ENCODE measurements at places on chromosomes 3 and 15.

GRCh38 chr3:144692488-144692887, 720.9 kb downstream of the DIPK2A start:
- no peak for DNase-seq

DNA sequence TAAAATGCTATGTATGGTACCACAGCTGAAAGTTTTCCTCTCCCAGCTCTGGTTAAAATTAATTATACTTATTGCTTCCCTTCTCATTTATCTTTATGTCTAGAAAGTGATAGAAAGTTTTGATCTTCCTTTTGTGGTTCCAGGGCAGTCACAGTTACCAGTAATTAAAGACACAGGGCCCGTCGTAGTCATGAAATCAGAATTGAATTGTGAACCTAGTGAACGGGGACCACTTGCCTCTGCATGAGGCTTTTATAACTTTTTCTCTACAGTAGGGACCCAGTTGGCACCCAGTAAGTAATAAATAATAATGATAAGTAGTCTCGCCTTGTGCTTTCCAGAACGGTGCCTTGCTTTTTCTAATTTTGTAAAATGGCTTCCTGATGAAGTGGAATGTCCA, 231.7 kb upstream of the SATB1 start:
- DNase-seq = no peak

DNA sequence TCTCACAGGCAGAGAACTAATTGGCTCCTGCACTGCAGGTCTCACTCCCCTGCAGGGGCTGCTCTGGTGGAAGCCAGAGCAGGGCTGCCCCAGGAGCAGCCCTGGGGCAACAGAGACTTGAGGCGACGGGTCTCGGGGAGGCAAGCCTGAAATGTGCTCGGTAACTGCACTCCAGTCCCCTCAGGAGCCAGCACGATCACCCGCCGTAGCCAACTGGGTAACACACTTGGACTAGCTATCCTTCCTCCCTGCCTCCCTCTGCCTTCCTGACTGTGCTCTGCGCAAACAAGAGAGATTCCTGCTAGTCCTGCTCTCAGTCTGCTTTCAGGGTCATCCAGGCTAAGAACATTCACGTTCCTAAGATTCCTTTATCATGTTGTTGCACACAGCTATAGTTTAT, 140.7 kb upstream of the NSMCE3 start:
- no peak for DNase-seq

DNA sequence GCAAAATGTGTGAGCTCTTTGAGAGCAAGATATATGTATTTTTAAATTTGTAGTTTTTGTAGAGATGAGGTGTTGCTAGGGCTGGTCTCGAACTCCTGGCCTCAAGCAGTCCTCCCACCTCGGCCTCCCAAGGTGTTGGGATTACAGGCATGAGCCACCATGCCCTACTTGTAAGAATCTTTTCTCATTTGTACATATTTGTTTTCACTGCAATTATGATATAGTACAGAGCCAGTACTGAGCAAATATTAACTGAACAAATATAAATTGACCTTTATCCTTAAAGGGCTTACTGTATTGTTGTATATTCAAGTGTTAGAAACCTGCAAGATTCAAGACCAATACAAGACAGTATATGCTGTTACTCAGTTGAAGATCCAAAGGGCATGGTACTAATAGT, 53.4 kb downstream of the GTF2E1 start:
- no peak for DNase-seq

DNA sequence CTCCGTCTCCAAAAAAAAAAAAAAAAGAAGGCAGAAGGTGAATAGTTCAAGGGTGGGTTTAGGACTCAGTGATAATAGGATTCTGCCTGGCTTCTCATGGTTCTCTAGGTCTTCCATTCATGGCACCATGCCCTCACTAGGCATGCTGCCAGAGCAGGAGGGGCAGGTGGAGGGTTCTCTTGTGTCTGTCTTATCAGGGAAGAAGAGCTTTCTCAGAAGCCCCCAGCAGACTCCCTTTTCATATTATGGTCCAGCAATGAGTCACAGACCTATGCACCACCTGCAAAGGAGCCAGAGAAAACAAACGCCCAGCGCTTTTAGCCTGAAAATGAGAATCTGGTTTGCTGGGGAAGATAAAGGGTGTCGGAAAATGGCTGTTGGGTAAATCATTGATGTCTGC, 3.0 kb downstream of the CCR2 start:
- DNase-seq = no peak

GRCh38 chr3:55166576-55167555, 239.0 kb upstream of the LRTM1 start:
- no peak for DNase-seq

- DNase-seq = no peak
These were observed 30.0 kb downstream of the ST6GAL1 start for GRCh38 chr3:186960347-186960746.

- no peak for DNase-seq
These were observed 51.7 kb downstream of the RASGRP1 start for GRCh38 chr15:38512901-38513300.

DNA sequence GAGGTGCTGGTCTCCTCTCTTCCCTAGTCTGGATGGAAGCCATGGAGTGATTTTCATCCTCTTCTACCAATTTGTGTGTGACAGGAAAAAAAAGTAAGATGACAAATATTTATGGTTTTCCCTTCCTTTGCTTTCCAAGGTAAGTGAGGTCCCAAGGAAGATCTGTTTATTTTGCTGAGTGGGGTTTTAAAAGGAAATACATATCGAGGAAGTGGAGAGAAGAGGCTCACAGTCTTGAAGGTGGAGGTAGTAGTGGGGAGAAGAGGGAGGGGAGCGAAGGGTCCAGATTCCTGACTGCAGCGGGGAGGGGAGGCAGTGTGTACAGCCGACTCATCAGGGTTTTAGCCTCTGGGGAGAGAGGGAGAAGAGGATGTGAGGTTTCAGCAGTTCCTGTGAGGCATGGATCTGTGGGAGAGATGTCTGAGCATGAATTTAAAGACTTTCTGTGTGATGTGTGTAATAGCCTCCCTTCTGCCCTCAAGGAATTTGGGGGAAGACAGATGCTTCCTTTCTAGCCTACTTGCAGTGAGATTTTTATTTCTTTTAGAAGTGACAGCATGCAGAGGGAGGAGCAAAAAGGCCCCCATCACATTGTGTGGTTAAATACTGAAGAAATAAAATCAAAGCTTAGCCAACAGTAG, 272.4 kb downstream of the THRB start:
- no peak for DNase-seq

GRCh38 chr3:16490062-16490619, 23.4 kb downstream of the RFTN1 start:
- no peak for DNase-seq

DNA sequence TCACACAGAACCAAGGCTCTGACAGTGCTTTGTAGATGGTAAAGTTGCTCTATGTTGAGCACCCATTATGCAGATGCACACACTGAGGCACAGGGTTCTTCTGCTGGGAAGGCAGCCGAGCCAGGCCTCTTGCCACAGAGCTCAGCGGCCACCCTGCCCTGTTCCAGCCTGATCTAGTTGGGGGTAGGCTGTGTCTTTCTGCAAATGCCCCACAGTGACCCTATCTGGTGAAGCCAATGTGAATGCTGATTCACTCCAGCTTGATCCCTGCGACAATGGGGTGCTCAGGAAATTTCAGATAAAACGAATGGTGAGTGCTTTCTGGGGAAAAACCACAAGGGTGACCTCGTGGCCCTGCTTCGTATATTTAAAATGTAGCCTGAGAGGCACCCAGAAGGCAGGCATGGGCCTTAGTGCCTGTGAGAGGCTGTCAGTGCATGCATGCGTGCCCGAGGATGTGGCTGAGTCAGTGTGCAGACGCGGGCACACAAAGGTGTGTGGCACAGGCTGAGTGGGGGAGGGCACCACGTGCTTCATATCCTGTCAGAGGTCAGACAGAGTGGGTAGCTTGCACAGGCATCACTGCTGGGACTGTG, 85.7 kb downstream of the ATP2B2 start:
- DNase-seq = no peak

DNA sequence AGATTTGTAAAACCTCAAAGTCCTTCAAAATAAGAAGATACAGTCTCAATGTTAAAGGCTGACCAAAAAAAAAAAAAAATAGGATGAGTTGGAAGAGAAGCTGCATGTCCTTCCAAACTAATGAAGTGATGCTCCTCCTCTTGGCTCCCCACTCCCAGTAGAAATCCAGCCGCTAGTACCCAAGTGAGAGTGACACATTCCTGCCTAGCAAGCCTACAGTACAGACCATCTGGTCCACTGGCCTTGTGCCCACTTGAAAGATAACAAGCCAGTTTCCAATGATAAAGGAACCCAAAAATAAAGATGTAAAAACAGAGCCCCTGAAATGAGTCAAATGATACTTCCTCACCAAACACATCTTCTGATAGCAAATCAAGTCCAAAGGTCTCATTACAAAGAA, 258.7 kb upstream of the NSMCE3 start:
- no peak for DNase-seq

DNA sequence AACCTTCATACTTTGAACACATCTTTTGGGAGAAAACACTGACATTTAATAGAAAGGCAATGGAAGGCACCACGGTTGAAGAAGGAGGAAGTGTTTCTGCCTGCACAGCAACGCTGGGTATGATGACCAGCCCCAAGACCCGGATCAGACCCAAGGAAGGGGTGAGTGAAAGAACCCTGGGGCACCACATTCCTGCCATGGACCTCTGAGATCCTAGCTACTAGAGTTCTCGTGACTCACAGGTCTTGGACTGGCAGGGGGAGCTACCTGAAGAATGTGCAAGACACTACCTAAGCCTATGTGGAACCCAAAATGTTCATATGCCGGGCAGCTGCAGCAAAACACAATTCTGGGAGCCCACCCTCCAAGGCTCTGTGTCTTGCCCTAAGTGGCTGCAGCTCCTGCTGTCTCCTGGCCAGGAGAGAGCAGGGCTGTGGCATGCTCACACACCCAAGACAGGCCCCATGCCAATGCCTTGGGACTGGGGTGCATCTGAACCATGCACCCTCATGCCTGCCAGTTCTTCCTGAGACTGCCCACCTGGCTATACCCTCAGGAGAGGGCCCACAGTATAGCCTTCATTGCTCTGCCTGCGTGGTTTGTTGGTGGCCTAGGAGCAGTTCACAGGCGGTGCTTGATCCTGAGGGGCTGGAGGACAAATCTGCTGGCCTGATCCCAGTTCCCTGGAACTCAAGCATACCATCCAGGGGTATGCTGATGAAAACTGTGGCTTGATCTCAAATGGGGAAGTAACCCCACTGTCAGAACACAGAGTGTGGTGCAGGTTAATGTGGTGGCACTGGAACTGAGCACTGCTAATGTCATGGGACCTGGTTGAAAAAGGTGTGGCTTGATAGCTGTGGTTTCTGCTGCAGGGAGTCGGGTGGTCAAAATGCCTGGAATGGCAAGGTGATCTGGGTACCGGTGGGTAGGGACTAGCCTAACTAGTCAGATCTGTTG, 353.3 kb upstream of the ARHGEF26 start:
- DNase-seq = no peak

DNA sequence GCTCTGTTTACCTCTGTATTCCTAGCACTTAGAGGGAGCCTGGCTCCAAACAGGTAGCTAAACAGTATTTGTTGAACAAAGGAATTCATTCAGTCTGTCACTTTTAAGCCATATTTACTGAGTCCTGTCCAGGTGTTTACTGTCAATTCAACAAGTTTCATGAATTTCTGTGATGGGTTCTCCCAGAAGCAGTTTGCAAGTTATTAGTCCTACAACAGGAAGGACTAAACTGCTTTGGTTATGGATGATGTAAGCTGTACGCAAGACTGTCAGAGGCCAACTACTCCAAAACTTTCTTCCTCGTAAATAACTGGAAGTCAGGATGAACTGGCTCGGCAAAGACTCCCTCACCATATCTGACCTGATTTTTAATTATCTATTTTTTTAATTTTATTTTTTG, 25.1 kb downstream of the STIMATE start:
- DNase-seq = no peak

DNA sequence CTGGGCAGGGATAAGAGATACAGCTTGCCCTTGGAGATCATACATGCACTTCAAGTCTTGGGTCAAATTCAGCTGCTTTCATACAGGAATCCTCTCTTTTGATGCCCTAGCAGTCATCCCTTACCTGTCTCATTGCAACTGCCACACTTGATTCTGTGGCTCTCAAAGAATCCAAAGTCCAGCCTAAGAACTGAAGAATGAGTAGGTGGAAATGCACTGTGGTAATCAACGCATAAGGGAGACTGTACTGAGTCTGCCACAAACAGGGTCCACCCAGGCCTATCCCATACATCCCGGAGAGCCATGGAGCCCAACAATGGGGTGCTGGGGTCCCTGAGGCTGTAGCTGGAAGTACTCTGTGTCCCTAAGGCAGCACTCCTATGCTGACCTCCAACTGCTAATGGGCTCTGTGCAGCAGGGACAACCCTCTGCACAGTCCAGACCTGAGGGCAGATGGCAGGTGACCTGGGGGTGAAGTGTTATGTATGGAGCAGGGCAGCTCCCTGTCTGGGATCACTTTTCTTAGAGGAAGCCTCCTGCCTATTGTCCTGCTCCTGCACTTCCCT, 1.7 kb upstream of the VPS18 start:
- no peak for DNase-seq

DNA sequence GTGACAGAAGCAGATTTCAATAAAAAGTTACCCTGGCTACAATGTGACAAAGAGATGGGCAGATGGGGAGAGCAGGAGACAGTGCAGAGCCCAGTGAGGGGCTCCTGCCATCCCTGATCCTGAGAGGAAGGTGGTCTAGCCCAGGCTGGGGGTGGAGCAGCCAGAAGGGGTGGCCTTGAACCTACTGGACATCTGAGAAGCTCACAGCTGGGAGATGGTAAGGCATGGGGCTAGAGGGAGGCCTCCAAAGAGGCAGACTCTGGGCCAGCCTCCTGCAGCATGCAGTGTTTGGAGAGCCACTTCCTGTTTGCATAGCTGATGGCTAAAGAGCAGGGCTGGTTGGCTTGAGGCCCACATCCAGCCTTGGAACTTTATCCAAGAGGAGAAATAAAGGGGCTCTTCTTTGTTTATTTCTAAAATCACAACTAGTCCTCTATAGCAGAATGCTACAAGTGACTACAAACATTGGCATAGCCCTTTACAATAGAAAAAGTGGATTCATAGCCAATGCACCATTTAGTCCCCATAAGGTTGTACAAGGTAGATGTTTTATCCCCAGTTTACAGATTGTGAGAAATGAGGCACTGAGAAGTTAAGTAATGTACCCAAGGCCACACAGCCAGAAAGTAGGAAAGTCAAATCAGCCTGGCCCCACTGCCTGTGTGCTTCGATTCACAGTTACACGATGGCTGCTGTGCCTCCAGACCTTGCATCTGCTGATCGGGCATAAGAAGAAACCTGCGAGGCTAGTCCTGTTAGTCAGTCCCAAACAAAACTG, 4.6 kb downstream of the EFCC1 start:
- DNase-seq = no peak

GRCh38 chr3:58353722-58354553, 21.2 kb downstream of the PXK start:
- DNase-seq = no peak
